ENCODE measurements at places on chromosomes 2 and 18.

DNA sequence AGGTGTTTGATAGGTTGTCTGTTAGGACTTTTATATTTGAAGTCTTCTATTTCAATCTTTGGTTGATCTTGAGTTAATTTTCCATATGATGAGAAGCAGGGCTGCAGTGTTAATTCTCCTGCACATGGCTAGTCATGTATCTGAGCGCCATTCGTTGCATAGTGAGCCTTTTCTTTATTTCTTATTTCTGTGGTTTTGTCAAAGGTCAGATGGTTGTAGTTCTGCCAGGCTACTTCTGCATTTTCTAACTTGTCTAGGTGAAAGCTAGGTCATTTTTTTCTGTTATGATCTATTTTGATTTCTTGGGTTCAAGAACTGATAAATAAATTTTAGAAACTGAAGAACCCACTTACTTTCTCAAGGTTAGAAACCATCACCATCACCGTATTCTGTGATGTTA, 56.7 kb downstream of the CCDC74A start:
- no peak for DNase-seq

DNA sequence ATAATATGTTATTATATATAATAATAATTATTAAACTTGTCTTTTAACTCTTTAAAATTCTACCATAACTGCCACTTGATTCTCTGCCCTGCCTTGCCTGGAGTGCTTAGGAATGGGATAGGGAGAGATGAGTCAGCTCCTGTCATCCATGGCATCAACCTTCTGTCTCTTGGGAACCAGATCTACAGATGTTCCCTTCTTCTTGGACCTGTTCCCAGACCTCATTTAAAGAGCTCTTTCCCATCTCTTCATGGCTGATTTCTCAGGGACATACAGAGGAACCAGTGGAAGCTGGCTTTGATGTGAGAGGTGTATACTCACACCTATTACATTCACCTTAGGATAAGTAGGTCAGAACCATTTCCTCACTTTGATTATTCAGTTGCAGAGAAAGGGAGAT, 155.3 kb upstream of the MYO3B start:
- no peak for DNase-seq

DNA sequence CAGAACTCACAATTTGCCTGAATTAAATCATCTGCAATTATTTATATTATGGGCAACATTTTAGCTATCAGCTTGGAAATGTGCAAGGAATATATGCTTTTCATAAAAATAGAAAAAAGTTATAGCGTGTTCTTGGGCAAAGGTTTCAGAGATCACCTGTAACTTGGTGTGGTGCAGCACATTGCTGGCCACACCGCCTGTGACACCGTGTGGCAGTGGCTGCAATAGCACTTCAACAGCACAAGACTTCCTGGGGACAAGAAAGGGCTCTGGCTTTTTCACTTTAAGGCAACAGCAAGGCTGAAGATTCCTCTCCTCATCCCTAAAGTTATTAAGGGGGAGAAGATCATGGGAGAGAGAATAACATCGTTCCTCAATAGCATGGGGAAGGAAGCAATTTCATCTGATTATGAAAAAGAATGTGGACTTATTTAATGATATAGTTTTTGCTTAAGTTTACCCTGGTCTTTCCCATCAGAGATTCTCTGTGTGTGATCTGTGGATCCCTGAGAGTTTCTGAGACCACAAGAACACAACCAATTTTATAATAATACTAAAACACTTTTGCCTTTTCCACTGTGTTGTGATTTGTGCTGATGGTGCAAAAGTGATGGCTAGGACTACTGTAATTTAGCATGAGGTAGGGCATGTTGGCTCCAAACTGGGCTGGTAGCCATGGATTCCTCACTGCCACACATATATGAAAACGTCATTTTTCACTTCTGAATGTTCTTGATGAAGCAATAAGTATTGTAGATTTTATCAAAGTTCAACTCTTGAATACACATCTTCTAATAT, 15.0 kb upstream of the SERPINB3 start:
- no peak for DNase-seq

DNA sequence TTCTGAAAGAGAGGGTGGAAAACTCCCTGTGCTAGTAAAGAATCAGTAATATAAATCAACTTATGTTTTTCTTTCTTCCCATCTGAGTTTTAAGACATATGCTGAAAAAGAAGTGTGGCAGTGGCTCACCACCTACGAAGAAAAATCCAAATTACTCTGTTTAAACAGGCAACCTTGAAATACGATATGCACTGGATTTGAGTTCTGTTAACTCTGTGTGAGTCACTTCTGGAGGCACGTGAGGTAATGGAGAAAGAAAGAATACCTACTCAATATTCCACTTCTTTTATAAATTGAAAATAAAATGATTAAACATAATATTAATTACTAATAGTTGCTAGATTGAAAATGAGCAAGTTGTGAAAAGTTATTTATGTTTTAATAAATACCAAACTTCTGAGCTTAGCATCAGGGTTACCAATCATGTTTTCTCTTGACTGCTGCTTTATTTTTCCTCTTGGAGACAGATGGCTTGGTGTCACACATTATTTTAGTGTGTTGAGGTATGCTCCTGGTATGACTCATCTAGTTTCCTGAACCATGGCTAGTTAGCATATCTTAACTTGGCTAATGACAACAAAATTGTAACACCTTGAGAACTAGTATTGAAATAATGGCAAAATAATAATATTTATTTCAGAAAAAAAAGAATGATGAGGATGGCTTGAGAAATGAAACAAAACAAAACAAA, 1705.5 kb upstream of the PIK3C3 start:
- DNase-seq, result no peak

GRCh38 chr2:146764301-146764700, 1080.5 kb upstream of the ACVR2A start:
- no peak for DNase-seq

- peak; percentile 70 for DNase-seq
These were observed 55.7 kb downstream of the LRRFIP1 start for GRCh38 chr2:237682856-237683670.

DNA sequence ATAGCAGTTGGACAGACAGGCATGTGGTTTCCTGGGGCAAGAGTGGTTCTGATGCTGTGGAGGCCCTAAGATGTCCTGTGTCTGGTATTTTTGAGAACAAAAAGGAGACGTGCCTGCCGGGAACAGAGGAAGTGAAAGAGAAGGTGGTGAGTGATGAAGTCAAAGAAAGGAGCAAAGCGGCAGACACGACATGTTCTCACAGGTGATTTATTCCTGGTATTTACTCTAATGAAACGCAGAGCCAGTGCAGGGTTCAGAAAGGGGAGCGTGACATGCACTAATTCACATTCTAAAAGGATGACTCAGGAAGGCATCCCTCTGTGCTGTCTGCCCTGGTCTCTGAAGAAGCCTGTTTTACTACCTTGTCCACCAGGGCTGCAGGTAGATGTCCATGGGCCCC, 211.0 kb downstream of the KCNE4 start:
- no peak for DNase-seq

- DNase-seq, result no peak
These were observed 19.5 kb downstream of the WIPF1 start for GRCh38 chr2:174577967-174578589.

- DNase-seq, result peak; percentile 34
These were observed 9.8 kb downstream of the AGXT start for GRCh38 chr2:240878341-240878936.

DNA sequence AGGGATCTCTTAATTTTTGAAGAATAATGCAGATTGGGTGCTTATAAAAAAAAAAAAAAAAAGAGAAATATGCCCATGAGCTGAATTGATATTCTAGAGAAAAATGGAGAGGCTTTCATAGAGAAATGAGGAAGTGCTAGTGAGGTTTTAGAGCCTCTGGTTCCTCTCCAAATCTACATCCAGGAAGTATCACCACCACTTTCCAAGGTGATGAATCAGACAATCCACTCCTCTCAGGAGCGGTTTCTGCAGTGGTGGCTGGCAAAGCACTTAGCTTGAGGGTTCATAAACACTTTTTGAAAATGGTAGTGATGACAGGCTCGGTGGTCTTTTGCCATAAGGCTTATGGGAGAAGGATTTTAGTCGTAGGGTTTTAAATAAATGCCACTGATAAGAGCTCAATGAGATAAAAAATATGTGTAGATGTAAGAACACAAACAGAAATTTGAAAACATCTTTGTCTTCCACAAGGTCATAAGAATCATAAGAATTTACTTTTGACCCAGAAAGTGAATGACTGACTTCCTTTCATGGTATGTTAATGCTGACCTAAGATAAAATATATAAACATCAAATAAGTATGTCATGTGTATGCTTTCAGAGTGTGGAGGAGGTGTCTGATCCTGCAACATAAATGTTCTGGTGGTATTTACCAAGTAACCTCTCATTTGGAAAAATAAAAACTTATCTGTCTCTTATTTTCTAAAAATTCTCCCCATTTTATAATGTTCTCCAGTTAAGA, 42.1 kb upstream of the DSG1 start:
- DNase-seq, result no peak

GRCh38 chr2:219916726-219917440, 289.5 kb downstream of the SLC4A3 start:
- DNase-seq, result no peak

DNA sequence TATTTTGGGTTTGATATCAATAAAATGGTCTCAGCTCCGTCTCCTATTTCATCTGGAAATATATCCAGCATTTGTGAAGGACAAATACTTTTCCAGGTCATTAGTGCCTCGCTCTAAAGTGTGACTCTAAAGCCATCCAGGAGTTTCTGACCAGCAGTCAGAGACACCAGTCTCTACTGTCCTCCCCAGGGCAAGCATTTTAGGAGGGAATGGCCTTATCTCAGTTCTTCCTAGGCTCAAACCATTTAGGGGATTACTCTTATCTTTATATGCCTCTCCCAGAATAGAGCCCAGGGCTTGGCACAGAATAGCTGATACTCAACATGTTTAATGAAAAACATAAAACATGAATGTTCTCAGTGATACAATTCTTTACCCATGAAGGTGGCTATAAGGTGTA, 187.6 kb downstream of the NAPG start:
- DNase-seq, result no peak

GRCh38 chr2:104897515-104898184, 43.7 kb downstream of the POU3F3 start:
- DNase-seq, result no peak

GRCh38 chr2:8494151-8494550, 187.7 kb upstream of the ID2 start:
- DNase-seq, result no peak

- DNase-seq, result no peak
These were observed 12.0 kb downstream of the UGP2 start for GRCh38 chr2:63853527-63854310.

DNA sequence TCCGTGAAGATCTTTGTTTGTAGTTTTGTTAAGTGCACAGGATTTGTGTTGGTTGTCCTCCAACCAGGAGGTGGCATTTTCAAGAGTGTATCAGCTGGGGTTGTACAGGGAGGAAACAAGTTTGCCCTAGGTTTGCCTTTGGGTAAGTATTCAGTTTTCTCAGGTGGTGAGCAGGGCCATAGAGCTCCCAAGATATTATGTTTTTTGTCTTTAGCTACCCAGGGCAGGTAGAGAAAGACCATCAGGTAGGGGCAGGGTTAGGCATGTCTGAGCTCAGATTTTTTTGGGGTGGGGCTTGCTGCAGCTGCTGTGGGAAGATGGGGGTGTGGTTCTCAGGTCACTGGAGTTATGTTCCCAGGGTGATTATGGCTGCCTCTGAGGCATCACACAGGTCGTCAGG, 191.6 kb downstream of the DCDC2C start:
- no peak for DNase-seq

DNA sequence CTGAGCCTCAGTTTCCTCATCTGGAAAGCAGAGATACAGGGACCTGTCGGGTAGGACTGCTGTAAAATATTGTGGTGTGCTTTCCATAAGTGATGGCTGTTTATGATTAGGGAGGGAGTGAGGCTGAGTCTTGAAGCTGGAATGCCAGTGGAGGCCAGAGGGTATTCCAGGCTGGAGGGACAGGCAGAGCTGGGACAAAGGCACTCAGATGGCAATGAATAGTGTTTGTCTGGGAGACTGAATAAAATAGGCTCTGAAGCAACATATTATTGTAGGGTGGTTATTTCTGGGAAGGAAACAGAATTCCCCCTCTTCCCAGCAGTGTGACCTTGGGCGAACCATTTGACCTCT, 120.7 kb downstream of the INHBB start:
- DNase-seq, result no peak

DNA sequence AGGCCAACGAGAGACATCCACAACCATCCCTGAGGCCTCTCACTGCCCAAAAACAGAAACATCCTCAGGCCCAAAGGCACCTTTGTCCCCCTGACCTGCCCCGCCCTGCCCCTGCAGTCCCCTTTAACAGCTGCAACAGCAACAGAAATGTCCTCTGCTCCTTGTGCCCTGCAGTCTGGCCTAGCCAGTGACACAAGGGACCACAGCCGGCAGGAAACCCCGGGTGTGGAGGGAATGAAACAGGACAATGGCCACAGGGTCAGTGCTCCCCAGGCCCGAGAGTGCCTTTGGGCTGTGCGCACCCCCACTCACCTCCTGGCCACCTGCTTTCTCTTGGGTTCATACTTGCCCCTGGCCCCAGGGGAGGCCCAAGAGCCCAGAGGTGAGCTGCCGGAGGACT, 35.6 kb downstream of the SNED1 start:
- no peak for DNase-seq

- no peak for DNase-seq
These were observed 922.0 kb upstream of the NRXN1 start for GRCh38 chr2:51953931-51954330.

DNA sequence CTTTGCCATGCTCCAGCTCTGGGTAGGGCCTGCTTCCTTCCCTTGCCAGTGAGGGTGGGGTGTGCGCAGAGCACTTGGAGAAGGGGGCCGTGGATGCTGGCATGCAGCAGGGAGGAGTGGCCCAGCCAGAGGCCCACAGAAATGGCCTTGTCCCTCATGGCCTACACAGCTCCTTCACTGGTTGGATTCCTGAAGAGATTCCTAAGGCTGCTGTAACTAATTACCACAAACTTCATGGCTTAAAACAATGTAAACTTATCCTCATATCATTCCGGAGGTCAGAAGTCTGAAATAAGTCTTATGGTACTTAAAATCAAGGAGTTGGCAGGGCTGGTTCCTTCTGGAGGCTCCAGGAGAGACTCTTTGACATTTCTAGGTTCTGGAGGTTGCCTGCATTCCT, 195.2 kb downstream of the GLI2 start:
- no peak for DNase-seq

GRCh38 chr2:24352664-24353063, 7.7 kb downstream of the ITSN2 start:
- DNase-seq, result no peak

GRCh38 chr2:19062370-19062769, 296.1 kb downstream of the OSR1 start:
- no peak for DNase-seq

DNA sequence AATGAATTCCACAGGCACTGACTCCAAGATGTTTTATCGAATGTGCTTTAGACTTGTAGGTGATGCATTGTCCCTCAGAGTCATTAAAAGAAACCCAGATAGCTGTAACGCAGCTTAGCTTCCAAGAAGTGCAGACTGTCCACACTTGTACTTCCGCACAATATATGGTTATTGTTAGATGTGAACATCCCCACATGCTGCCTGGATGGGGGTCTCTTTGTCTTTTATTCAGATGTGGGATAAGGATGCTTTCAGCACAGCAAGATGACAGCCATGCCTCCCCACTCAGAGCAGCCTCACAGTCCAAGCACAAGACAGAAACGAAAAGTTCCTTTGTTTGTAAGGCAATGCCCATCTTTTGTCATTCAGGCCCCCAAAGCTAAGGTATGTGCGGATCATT, 416.6 kb downstream of the HRH4 start:
- no peak for DNase-seq

GRCh38 chr2:86038291-86039081, 67.2 kb downstream of the POLR1A start:
- DNase-seq, result no peak

- DNase-seq, result no peak
These were observed 61.2 kb upstream of the RAB27B start for GRCh38 chr18:54767098-54767497.

All from mucosa of descending colon (tissue), 3 donors.